Endothelial cell of umbilical vein (primary cell): ENCODE measurements at places on chromosomes 3 and 15. TPM values are rescaled to one million over a fixed set of nuclear protein-coding genes. Genes with fewer than 3 reads are reported as not detected.

GOLGA8H gene
- total RNA-seq, result 2.3 and 3.3 TPM in 2 replicates

TRIM59 gene
- total RNA-seq, result 32.5 and 33.0 TPM in 2 replicates

CP gene
- total RNA-seq, result not detected in 2 replicates

DNAJB11 gene
- 87.6 and 100 TPM in 2 replicates for total RNA-seq

ETV5 gene
- 40.9 and 43.4 TPM in 2 replicates for total RNA-seq

ZNF280D gene
- total RNA-seq, result 35.8 and 42.1 TPM in 2 replicates

IMP3 gene
- total RNA-seq, result 35.5 and 41.3 TPM in 2 replicates

SAMMSON gene
- total RNA-seq, result not detected in 2 replicates

LRRC34 gene
- total RNA-seq, result 2.4 and 2.5 TPM in 2 replicates

TUSC7 gene
- total RNA-seq, result not detected in 2 replicates

SLITRK3 gene
- total RNA-seq, result not detected in 2 replicates

TYRO3 gene
- total RNA-seq, result 14.5 and 18.8 TPM in 2 replicates

MCTP2 gene
- 0.75 and 1.6 TPM in 2 replicates for total RNA-seq

SLC28A2 gene
- not detected in 2 replicates for total RNA-seq

PPP1R14D gene
- not detected in 2 replicates for total RNA-seq

MTMR10 gene
- 65.5 and 88.5 TPM in 2 replicates for total RNA-seq

EAF2 gene
- total RNA-seq, result 1.5 and 1.6 TPM in 2 replicates

IGF1R gene
- total RNA-seq, result 50.9 and 59.1 TPM in 2 replicates

PTH1R gene
- 0.46 and 0.65 TPM in 2 replicates for total RNA-seq

LSMEM2 gene
- not detected in 2 replicates for total RNA-seq

ZDHHC3 gene
- 62.4 and 62.7 TPM in 2 replicates for total RNA-seq

CACNA2D3 gene
- total RNA-seq, result not detected in 2 replicates

MKRN3 gene
- total RNA-seq, result 0.18 TPM in 2 replicates
